ENCODE measurements at places on chromosomes 3 and 15. TPM values are rescaled to one million over a fixed set of nuclear protein-coding genes. Genes with fewer than 3 reads are reported as not detected.
A peak's percentile ranks its signal among the peaks of the same experiment; 100 is the strongest.

The C2CD4B gene
- 1.7 TPM for total RNA-seq

The IL12A gene
- total RNA-seq = 0.51 TPM

The ST3GAL6 gene
- 87.0 TPM for total RNA-seq

The PCSK6 gene
- total RNA-seq = 10.6 TPM

The GPR15 gene
- total RNA-seq = not detected

The CD200 gene
- total RNA-seq = 1.4 TPM

The SPPL2A gene
- 116 TPM for total RNA-seq

DNA sequence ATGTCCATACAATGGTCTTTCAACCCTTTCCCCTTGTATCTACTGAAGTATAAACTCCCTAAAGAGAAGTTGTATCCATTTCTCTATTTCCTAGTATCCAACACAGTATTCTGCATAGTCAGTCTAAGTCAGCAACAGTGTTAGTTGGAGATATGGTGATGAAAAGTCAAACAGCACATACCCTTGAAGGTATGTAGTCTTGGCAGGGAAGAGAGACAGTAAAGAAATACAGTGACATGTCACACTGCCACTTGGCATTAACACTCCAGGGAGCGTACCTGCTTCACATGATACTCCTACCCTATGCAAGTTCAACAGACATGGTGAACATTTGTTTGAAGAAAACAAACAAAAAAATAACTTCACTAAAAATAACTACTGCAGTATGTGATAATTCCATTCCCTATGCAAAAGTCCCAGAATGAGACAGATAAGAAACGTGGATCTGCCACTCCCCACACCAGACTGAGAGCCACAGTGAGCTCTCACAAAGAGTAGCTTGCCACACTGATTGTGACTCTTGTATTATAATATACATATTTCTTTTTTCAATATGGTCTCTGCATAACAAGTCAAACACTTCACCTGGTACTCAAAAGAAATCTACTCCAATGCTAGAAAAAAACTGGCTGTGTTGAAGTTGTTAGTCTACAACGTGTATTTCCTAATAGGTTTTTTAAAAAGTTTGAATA is 5.9 kb downstream of the PDCD10 start:
- no peak for DNase-seq

DNA sequence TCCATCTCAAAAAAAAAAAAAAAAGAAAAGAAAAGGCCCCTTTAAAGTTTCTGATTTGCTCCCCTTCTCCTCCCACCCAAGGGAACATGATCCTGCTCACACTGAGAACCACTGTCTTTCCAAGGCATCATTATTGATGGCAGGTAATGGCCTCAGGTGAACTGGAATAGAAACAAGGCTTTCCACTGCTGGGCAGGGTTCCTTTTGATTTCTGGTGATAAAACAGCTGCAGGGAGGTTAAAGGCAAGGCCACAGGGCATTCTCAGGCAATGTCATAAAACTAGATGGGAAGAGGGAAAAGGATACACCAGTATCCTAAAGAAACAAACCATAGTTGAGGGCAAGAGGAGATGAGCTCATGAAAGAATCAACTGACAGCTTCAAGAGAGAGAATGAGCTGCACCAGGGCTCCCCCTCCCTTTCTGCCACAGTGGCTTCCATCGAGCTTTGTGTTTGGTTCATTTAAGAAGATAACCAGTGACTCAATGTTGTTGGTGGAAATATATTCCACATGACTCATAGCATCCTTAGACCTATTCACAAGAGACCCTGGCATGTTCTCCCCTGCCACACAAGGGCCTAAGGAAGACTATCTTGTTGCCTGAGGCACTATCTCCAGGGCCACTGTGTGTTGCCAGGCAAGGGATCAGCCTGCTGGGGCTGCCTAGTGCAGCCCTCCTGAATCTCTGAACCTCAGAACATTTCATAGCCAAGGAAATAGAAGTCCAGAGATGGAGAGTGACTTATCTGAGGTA is 86.4 kb downstream of the WDR76 start:
- DNase-seq = peak; percentile 83

DNA sequence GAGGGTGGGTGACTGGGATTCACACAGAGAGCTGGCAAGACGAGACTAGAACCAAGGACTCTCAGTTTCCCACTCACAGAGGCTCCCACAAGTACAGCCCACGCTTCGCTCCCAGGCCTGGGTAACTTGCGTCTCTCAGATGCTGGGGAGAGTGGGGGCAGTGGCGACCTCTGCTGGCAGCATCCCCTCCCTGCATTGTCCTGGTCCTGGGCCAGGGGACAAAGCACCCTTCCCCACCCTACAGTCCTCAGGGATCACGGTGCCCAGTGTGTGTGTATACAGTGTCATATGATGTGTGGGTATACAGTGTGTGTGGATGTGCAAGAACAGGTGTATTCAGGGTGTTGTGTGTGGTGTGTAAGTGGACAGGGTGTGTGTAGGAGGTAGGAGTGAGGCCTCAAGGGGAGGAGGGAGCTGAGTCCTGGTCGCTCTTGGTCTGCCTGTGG is 12.8 kb downstream of the VILL start:
- peak; percentile 88 for DNase-seq

DNA sequence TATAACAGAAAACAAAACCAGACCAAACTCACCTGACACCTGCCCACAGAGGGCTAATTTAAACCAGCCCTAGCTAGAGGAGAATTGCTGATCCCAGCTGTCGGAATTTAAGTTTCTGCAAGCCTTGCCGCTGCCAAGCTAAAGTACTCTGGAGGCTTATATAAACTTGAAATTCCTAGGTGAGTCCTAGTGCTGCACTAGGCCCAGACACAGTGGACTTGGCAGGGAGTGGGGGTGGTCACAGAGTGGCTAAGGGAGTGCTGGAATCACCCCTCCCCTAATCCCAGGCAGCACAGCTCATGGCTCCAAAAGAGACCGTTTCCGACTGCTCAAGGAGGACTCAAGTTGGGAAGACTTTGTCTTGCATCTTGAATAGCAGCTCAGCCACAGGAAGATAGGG is 17.6 kb downstream of the TMCO5A start:
- no peak for DNase-seq

GRCh38 chr15:59360896-59361295 is 11.8 kb downstream of the MYO1E start:
- no peak for DNase-seq

- DNase-seq = no peak
Observed at GRCh38 chr3:52281981-52282801, 3.7 kb upstream of the WDR82 start.

- no peak for DNase-seq
Observed at GRCh38 chr3:190012314-190012782, 108.3 kb downstream of the P3H2 start.

DNA sequence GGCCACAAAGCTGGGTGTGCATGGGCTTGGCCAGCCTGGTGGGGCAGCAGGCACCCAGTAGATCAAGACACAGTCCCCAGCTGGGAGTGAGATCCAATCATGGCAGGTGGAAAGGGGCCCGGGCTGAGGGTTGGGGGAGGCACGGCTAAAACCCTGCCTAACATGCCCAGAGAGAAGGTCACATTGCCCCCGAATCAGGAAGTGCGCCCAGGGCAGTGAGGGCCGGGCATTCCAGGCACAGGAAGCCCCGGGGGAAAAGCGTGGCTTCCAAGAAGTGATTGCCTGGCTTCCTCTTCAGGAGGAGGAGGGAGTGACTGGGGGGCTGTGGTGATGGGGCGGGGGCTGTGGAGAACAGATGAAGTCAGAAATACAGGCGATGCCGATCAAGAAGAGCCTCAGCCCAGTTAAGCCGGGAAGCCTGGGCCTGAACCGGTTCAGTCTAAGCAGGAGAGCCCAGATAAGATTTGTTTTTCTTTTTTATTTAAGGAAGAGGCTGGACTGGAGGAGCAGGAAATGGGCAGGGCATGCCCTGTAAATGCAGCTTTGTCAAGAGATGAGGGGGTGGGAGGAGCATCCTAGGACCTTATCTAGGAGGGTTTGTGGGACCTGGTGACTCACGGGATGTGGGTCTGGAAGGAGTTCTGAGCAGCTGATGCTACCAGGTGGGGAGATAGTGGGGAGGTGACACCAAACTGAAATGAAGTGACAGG is 83.9 kb downstream of the CHSY1 start:
- peak; percentile 92 for DNase-seq

DNA sequence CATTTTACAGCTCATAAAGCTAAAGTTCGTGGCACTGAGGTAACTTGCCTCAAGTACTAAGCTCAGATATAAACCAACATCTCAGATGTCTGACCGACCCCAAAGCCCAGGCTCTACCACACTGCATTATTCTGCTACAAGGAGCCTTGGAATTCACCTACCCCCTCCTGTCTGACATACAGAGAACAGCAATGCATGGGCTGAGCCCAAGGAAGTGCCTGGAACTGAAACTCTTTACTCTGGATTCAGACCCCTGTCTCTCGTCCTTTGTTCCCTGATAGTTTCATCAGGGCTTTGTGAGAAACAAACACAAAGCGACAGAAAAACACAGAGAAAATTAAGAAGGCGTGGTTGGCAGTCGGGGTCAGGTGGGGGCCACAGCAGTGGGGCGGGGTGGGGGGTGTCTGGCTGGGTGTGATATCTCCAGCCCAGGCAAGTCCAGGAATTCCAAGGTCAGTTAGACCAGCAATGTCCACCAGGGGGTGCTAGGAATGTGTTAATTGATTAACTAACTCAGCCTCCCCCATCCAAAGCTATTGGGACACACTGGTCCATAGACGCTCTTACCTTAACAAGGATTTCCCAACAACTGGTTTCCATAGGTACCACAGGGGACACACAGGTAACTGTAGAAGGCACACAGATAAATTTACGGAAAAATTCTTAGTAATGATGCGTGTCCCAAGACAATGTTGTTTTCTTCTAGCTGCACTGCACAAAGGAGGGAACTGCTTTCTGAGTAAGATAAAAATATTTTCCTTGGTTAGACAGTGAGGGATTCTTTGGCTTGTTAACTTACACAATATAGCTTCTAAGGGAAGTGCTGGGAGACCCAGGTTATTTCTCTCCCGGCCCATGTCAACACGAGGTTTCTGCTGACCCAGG is 18.8 kb upstream of the SSUH2 start:
- no peak for DNase-seq

- DNase-seq = no peak
Observed at GRCh38 chr3:34254285-34254684, 455.9 kb downstream of the PDCD6IP start.

GRCh38 chr3:192091831-192092230 is 630.9 kb downstream of the PYDC2 start:
- no peak for DNase-seq

GRCh38 chr15:88917760-88918159 is 4.6 kb upstream of the MFGE8 start:
- DNase-seq = no peak

DNA sequence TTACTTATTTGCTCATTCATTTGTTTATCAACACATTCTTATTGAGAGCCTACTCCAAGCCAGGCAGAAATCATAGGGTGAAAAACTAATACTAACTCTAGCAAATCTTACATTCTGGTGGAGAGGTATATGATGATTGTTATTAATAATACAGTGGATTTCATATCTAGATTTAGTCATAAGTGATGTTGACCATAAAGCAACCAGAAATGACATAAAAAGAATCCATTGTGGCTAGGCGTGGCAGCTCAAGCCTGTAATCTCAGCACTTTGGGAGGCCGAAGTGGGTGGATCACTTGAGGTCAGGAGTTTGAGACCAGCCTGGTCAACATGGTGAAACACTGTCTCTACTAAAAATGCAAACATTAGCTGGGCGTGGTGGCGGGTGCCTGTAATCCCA is 26.2 kb upstream of the IL20RB start:
- DNase-seq = no peak

- DNase-seq = no peak
Observed at GRCh38 chr15:65377105-65377975, 462 bp downstream of the IGDCC3 start.

GRCh38 chr3:53287131-53287629 is 31.4 kb upstream of the TKT start:
- DNase-seq = no peak

DNA sequence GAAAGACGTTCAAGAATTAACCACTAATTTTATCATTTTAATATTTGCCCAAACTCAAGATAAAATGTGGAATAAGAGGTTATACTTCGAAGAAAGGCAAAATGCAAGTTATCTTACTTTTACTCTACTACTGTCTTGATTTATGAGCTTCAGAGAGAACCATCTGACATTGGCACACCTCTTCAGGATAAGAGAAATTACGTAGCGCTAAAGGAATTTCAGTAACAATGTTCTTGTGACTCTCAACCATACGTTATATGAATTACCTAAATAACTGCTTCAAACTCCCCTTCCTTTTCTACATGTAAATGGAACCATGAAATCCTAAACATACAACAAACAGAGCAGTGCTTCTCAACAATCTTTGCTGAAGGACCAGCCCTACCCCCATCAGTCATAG is 96.8 kb downstream of the ZNF385D start:
- DNase-seq = no peak

DNA sequence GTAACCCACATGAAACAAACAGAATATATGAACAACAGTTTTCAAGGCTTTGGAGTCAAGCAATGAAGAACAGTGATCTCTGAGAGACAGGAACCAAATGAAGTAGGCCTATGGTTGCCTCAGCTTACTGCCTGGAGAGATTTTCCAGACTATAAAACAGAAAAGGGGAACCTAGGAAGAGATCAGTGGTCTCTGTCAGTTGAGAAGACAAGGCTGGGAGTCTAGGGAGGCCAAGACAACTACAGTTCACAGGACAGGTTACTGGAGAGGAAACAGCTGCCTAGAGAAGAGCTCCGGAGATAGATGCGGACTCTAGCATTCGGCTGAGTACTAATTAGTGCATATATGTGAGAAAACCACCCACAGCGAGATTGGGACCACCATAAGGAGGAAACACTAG is 87.7 kb downstream of the PLCH1 start:
- no peak for DNase-seq

DNA sequence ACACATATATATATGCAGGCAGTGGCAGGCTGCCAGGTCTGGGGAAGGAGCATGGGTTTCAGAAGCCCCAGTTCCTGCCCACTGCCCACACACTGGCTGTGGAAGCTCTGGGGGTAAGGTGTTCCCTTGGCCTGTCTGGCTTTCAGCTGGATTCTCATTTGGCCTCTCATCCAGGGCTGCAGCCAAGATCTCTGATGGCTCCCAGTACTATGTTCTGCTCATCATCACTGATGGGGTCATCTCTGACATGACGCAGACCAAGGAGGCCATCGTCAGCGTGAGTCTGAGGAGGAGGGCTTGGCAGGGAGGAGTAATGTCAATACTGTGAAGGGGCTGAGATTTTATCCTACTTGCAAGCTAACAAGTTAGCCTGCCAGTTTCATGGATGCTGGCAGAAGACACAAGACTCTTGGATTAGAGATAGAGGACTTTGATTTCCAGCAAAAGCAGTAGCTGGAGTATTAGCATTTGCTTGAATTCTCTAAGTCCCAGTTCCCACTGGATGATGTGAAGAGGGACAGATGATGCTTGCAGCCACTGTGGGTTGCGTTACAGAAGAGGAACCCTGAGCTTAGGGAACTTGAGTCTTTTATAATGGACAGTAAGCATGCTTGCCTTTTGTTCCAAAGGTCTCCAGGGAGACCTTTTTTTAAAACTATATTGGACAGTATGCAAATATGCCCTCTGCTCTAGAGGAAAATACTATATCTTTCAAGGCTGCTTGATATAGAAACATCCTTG is 5.6 kb upstream of the BRPF1 start:
- DNase-seq = no peak

DNA sequence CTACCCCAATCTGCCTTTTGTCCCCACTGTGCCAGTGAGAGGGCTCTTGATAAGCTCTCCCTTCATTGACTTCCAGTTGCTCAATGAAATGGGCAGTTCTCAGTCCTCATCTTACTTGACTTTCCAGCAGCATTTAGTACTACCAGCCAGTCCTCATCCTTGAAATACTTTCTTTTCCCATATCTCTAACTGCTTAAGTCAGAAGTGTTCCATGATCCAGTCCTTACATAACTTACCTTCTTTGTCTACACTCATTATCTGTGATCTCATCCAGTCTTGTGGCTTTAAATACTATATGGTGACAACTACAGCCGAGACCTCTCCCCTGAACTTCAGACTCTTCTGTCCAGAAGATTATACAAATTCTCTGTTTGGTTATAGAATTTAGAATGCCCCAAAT is 28.7 kb downstream of the RARRES1 start:
- DNase-seq = no peak
